WTC11 (cell line): ENCODE measurements at places on chromosomes 11 and 22. TPM values are rescaled to one million over a fixed set of nuclear protein-coding genes. Genes with fewer than 3 reads are reported as not detected.
A peak's percentile ranks its signal among the peaks of the same experiment; 100 is the strongest.

- H3K4me3 ChIP-seq, result no peak overlapping the region
- peaks cover 26% of the 10 kb centered on the region for H3K27me3 ChIP-seq
- DNase-seq, result no peak
- no peak overlapping the region for H3K27ac ChIP-seq
- H3K4me1 ChIP-seq, result peaks cover 15% of the 10 kb centered on the region
Observed at GRCh38 chr22:27573280-27574001, 228.1 kb downstream of the MN1 start.

DNA sequence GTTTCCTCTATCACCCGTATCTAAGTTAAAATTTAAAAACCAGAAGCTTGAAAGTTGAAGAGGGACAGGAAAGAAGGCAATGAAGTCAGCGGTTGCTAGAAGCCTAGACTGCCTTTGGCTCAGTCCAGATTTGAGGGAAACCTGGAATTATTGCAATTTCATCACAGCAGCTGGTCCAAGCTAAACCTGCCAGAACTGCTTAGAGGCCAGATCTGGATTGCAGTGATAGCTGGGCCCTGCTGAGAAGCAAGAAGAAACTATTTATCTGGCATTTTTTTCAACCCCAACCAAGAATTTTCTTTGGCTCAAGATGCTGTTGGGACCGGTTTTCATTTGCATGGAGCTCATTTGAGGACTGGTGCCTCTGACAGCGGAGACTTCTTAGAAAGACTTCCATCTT is 121.5 kb upstream of the TEAD1 start:
- H3K4me1 ChIP-seq, result peaks cover 22% of the 10 kb centered on the region
- no peak overlapping the region for H3K27ac ChIP-seq
- H3K36me3 ChIP-seq, result no peaks in the 10 kb centered on the region
- H3K27me3 ChIP-seq, result no peaks in the 10 kb centered on the region
- H3K4me3 ChIP-seq, result no peak overlapping the region

DNA sequence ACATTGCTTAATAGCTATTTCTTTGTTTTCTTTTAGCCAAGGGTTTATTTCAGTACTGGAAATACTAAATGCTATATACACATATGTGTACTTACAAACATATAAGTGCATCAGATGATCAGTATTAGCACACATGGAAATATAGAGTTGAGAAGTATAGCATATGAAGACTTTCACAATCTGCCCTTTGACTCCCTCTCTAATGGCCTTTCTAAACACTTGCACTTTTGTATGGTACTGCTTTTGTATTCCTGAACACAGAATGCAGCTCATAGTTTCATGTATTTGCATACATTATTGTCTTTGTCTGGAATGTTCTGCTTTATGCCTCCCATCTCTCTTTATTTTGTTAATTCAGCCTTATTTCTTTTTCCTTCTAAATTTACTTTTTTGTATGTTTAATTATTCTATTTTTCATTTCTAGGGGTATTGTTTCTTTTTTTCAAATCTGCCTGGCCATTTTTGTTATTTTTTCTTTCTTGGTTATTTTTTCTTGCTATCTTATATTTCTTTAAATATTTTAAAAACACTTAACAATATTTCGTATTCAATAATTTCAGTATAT is 28.8 kb downstream of the ACER3 start:
- H3K4me1 ChIP-seq, result peaks cover 2% of the 10 kb centered on the region
- no peak for DNase-seq
- H3K4me3 ChIP-seq, result no peak overlapping the region
- H3K36me3 ChIP-seq, result no peaks in the 10 kb centered on the region

- no peak overlapping the region for H3K4me3 ChIP-seq
- H3K36me3 ChIP-seq, result no peaks in the 10 kb centered on the region
- peaks cover 7% of the 10 kb centered on the region for H3K4me1 ChIP-seq
- H3K27ac ChIP-seq, result no peak overlapping the region
- no peak for DNase-seq
Observed at GRCh38 chr22:41775976-41776375, 24.5 kb upstream of the CCDC134 start.

DNA sequence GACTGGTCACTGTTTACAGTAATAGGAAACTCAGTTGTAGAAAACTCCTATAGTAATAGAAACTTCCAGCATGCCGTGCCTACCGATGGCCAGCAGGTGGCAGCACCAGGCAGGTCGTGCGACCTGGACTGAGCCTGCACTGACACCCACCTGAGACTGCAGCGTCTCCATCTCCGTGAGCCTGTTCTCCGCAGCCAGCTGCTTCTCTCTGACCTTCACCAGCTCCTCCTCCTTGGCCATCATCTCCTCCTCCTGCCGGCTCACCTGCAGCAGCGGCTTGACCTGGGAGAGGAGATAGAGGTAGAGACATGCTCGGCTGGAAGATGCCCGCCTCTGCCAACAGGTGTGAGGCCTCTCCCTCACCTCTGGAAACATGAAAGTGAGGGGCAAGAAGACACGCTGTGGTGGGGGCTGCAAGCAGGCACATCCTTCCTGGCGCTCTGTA is 48.5 kb downstream of the APOL1 start:
- peak; percentile 89 for DNase-seq
- no peak overlapping the region for H3K4me3 ChIP-seq
- no peaks in the 10 kb centered on the region for H3K27me3 ChIP-seq
- H3K4me1 ChIP-seq, result no peaks in the 10 kb centered on the region

DNA sequence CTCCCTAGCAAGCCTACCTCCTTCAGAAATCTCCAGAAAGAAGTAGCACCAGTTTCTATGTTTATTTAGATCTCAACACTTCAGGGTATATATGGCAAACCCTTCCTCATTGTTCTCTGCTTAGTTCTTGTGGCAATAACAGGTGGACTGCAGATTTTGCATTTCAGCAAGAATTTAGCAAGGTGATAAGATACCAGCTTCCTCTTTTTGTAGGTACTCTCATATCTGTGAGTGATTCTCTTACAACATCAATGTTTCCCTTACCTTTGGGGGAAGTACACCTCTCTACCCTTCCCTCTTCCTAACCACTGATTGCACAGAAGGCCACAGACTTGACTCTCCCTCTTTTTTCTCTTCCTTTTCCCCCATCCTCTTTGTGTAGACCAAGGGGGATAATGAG is 230.9 kb upstream of the SESN3 start:
- no peaks in the 10 kb centered on the region for H3K36me3 ChIP-seq
- no peaks in the 10 kb centered on the region for H3K27me3 ChIP-seq
- no peak overlapping the region for H3K27ac ChIP-seq

DNA sequence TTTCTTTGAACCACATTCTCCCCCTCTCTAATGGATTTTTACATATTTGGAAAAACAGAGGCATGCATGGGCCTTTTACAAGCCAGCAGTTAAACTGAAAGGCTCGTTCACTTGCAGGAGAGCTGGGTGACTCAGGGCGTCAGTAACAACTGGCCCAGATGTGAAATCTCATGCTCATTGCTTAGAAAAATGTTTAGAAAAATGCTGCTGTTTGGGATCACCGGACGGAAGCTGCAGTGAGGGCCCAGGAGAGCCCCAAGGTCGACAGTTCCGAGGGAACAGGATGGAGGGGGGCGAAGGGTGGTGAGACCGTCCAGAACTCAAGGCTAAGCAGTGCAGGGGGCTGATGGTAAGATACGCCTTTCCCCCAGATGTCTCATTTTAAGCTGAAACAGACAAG is 41.7 kb upstream of the SMTN start:
- H3K4me1 ChIP-seq, result peaks cover 9% of the 10 kb centered on the region
- no peak for DNase-seq
- H3K27me3 ChIP-seq, result no peaks in the 10 kb centered on the region
- H3K27ac ChIP-seq, result no peak overlapping the region
- H3K36me3 ChIP-seq, result no peaks in the 10 kb centered on the region
- H3K4me3 ChIP-seq, result no peak overlapping the region

DNA sequence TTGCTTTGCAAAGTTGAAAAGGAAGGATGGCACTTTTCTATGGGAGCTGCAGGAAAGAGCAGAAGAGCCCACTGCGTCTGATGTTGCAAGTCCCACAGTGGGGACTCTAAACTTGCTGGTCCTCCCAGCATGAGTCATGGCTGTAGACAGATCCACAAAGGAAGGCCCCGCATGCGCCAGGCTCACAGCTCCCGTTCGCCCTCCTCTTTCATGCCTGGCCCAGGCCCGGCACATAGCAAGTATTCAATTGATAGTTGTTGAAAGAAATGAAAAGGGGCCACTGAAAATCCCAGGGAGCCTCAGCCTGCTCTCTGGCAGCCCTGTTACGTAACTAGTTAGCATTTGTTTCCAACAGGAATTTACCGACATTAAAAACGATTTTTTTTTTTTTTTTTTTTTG is 18.9 kb downstream of the AP1B1 start:
- peaks cover 44% of the 10 kb centered on the region for H3K4me1 ChIP-seq
- no peaks in the 10 kb centered on the region for H3K27me3 ChIP-seq
- DNase-seq, result peak; percentile 42
- no peak overlapping the region for H3K27ac ChIP-seq
- H3K4me3 ChIP-seq, result no peak overlapping the region

DNA sequence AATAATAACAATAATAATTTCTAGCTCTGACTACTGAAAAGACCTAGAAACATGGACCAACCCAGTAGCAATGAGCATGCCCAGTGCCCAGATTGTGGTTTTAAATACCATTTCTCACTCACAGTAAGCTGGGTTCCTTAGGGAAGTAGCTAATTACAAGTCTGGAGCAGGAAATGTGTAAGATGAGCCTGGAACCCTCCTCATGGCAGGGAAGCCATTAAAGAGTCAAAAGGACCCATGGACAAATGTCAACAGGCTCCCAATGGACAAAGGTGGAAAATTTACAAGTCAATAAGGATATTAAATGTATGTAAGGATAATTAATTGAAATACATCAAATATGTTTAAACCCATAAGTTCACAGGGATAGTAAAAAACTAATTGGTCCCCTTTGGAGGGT is 10.6 kb upstream of the CSNK2A3 start:
- peaks cover 31% of the 10 kb centered on the region for H3K4me1 ChIP-seq
- no peaks in the 10 kb centered on the region for H3K36me3 ChIP-seq
- H3K4me3 ChIP-seq, result no peak overlapping the region
- H3K27ac ChIP-seq, result no peak overlapping the region

- H3K27ac ChIP-seq, result no peak overlapping the region
- DNase-seq, result no peak
- H3K4me3 ChIP-seq, result no peak overlapping the region
- H3K36me3 ChIP-seq, result peaks cover 3% of the 10 kb centered on the region; the same call in 1 of the 2 replicates
- H3K27me3 ChIP-seq, result no peaks in the 10 kb centered on the region
Observed at GRCh38 chr11:92826603-92827002, 142.8 kb upstream of the MTNR1B start.

DNA sequence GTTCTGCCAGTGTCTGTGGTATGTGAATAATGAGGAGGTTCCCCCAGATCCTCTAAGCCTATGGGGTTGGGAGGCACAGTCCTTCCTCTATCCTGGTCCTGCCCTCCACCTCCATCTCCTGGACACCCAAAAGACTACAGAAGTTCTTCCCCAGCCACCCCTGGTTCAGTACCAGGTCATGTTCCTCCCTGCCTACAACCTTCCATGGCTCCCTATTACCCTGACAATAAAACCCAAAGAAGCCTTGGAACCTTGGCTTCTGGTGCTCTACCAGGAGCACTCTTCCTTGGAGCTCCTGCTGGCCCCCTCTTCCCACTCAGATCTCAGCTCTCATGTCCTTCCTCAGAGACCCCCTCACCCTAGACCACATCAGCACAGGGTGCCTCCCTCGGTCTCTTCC is 12.9 kb downstream of the TRPM5 start:
- H3K4me3 ChIP-seq, result no peak overlapping the region
- H3K4me1 ChIP-seq, result no peaks in the 10 kb centered on the region
- no peak for DNase-seq
- H3K27ac ChIP-seq, result no peak overlapping the region

- H3K27me3 ChIP-seq, result no peaks in the 10 kb centered on the region
- H3K4me1 ChIP-seq, result peaks cover 28% of the 10 kb centered on the region
- DNase-seq, result no peak
Observed at GRCh38 chr11:107851704-107852310, 6.8 kb downstream of the SLC35F2 start.

- peaks cover 56% of the 10 kb centered on the region for H3K4me1 ChIP-seq
- peaks cover 14% of the 10 kb centered on the region for H3K27me3 ChIP-seq
- peak overlapping the region; percentile 53 for H3K4me3 ChIP-seq
Observed at GRCh38 chr11:129283141-129283540, 91.0 kb upstream of the ARHGAP32 start.

DNA sequence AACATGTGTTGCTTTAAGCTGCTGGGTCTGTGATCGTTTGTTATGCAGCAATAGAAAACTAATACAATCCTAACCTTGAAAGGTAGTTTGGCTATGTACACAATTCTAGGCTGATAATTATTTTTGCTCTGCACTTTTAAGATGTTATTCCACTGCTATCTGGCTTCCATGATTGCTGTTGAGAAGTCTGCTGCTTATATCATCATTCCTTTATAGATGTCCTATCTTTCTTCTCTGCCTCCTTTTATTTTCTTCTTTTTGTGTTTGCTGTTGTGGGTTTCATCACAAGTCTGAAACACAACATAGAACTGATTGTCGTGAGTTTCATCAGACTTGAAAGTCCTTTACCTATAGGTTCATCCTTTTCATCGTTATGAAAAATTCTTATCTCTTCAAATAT is 24.1 kb downstream of the FXYD6 start:
- peaks cover 2% of the 10 kb centered on the region; the same call in 1 of the 2 replicates for H3K27me3 ChIP-seq
- peaks cover 8% of the 10 kb centered on the region for H3K36me3 ChIP-seq
- no peak overlapping the region for H3K27ac ChIP-seq
- DNase-seq, result no peak
- H3K4me3 ChIP-seq, result no peak overlapping the region

DNA sequence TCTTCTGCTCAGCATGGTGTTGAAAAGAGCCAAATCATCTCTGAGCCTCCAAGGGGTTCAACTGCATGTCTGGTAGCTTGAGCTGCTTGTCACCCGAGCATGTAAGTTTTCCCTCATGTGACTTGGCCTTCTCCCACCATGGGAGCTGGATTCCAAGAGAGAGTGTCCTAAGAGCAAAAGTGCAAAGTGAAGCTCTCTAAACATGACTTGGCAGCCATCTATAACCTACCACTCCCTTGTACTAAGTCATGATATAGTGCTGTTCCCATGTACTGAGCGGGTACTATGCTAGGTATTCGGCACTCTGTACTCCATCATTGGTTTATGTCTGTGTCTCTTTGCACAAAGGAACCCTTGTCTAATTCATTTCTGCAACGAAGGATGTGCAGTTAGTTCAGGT is 19.1 kb downstream of the SEZ6L start:
- H3K36me3 ChIP-seq, result no peaks in the 10 kb centered on the region
- 0 out of 2 replicates have a peak, but pooled peaks cover 3% of the 10 kb centered on the region for H3K4me1 ChIP-seq
- no peaks in the 10 kb centered on the region; the same call in none of the 2 replicates for H3K27me3 ChIP-seq
- H3K27ac ChIP-seq, result no peak overlapping the region
- DNase-seq, result no peak

Gene MPPED1
- total RNA-seq, result 0.16 to 0.35 TPM (median 0.21 TPM) in 3 replicates

Gene RASGRP2
- total RNA-seq, result 31.9 to 41.5 TPM (median 40.3 TPM) in 3 replicates

Gene FOLR2
- not detected in 3 replicates for total RNA-seq

Gene CPT1A
- 18.4 to 28.1 TPM (median 20.3 TPM) in 3 replicates for total RNA-seq

Gene IRAG1
- total RNA-seq, result 2.8 to 5.2 TPM (median 3.9 TPM) in 3 replicates
